Posterior cingulate gyrus (tissue), 11 donors: ENCODE measurements at places on chromosomes 2 and 18.

- DNase-seq = no peak
Observed at GRCh38 chr2:143717053-143717452, 587.8 kb downstream of the ARHGAP15 start.

DNA sequence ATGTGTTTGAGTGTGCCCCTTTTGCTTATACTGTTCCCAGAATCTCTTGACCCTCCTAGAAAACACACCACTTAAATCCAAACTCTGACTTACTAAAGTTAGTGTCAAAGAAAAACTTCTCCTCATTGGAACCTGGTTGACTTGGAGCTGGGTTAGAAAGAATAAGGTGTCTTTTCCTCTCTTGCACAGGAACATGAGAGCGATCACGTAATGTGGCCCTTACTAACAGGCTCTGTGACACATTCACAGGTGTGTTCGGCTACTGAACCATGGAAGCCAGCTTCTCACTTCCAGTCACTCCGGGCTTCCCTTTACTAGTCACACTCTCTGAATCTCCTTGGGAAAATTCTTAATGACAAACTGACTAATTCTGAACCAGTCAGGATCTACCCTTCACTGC, 5.4 kb upstream of the POU3F3 start:
- DNase-seq = no peak

DNA sequence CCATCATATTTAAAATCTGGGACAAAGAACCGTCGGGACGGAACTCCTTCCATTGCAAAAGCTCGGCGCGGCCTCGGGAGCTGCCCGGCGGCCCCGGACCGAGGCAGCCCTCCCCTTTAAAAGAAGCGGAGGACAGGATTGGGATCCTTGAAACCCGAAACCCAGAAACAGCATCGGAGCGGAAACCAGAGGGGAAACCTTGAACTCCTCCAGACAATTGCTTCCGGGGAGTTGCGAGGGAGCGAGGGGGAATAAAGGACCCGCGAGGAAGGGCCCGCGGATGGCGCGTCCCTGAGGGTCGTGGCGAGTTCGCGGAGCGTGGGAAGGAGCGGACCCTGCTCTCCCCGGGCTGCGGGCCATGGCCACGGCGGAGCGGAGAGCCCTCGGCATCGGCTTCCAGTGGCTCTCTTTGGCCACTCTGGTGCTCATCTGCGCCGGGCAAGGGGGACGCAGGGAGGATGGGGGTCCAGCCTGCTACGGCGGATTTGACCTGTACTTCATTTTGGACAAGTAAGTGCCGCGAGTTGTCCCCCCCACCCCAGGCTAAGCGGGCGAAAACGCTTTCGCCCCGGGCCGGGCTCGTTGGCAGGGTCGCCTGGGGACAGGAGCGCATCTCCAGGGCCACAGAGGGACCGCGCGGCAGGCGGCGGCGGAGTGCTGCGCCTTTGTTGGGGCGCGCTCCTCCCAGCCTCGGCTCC, at the start of gene ANTXR1:
ANTXR1 (plus strand) TSS at position 38 of the 698 bp plus-strand sequence; CDS start at position 359, 321 bp downstream.
- peak; percentile 42 for DNase-seq

DNA sequence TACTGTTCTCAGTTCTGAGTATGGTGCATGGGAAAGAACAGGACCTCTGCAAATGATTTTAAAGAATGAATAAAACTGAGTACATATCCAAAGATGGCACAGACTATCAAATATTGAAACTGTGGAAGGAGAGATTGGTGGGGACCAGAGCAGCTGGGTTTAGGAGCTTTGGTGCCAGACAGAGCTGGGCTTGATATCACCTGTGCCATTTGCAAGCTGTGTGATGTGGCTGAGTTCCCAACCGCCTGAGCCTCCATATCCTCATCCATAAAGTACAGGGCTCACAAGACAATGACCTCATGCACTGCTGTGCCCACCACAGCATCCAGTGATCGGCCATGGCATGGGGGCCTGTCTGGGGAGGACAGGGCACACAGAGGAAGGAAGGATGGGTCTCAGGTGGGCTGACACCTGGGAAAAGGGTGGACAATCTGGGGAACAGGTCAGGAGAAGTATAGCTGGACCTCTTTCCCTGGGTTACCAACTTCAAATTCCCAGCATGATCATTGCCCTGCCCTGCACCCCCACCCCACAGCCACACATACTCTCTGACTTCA, 83.9 kb upstream of the RAB6C start:
- DNase-seq = no peak

DNA sequence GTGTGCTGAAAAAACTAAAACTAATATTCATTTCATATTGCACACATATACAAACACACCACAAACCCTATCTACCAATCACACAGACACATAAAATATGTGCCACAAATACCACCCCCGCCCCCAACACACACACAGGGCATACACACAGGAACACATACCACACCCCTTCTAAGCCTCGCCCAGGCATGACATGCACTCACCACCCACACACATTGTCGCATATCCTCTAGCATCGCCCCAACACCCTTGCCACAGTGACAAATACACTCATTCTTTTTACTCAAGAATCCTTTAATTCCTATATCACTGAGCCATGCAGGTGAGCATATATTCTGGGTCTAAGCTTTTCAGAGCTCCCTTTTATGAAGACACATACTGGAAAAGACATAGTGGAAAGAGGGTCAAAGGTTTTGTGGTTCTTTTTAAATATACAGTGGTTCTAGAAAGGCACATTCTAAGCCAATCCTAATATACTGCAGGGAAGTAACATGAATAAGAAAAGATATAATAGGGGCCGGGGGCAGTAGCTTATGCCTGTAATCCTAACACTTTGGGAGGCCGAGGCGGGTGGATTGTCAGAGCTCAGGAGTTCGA, 24.5 kb upstream of the LCLAT1 start:
- no peak for DNase-seq
